ENCODE measurements at places on chromosomes 3 and 15. TPM values are rescaled to one million over a fixed set of nuclear protein-coding genes. Genes with fewer than 3 reads are reported as not detected.

DNA sequence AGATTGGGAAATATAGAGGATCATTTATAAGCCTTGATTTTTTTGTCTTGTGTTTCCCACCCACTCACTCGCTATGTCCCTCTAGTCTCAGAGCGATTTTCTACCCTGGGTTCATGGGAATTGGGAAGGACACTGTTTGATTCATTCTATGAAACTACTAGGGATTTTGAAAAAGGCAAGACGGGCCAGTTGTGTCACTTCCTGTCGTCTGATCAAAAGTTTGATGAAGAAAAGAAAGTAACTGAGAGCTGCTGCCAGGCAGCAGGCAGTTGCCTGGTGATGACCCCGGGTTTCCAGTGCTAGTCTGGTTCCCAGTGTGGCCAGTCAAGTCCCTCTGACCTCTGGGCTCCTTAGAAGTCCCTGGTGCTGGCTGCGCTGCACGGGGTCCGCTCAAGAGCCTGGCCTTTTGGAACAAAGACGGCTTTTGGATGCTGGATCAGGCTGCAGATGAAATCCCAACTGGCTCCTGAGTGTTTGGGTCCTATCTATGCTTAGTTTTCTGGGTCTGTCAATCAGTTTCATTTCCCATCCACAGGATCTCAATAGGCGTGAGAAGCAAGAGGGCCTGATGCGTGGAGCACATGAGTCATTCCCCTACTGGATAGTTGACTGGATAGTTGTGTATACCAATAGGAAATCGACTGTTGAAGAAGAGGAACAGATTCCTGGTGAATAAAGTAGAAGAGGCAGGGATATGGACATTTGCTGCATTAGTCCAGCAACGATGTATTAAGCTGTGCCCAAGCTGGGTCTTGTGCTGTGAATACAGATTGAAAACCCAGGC lies 89.7 kb downstream of the EEFSEC start:
- no peak for ATAC-seq
- H3K36me3 ChIP-seq: peaks cover 17% of the 10 kb centered on the region
- H3K27me3 ChIP-seq: no peaks in the 10 kb centered on the region
- no peak overlapping the region for H3K27ac ChIP-seq

MYO1E gene
- total RNA-seq: 49.7 TPM

- no peak overlapping the region for H3K4me3 ChIP-seq
- no peak for ATAC-seq
- H3K4me1 ChIP-seq: no peaks in the 10 kb centered on the region
- H3K27ac ChIP-seq: no peak overlapping the region
Measured at GRCh38 chr3:72663429-72663828, 184.8 kb downstream of the SHQ1 start.

PPARG gene
- 11.7 TPM for total RNA-seq

DNA sequence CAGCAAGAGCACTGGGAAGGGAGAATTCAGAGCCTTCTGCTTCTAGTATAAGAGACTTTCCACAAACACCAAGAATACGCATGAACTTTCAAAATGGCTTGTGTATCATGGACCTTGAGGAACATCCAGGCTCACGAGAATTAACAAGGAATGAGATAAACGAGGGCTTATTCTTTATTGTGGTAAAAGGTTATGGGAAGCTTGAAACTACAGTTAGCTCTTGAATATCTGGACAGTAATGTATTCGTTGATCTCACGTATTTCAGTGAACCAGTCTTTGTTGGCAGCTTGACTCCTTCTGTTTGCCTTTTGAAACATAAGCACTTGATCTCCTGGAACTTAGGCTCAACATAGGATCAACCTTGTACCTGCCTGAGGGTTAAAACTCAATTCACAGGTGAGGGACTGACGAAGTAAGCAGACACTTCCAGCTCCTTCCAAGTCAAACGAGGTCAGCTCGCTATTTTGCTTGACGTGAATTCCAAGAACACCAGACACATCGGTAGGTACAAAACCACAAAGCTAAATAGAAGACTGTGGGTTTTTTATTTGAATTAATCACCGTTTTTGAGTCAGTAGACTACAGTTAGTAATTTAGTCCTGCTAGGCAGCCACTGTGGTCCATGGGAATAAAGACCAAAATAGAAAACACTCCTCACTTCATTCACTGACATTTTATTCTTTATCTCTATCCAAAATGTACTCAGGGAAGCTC lies 30.8 kb downstream of the GALNT15 start:
- no peak for ATAC-seq
- H3K4me1 ChIP-seq: no peaks in the 10 kb centered on the region
- peaks cover 51% of the 10 kb centered on the region for H3K36me3 ChIP-seq
- H3K27ac ChIP-seq: no peak overlapping the region
- no peaks in the 10 kb centered on the region for H3K27me3 ChIP-seq

SNRPA1 gene
- total RNA-seq: 30.0 TPM

DNA sequence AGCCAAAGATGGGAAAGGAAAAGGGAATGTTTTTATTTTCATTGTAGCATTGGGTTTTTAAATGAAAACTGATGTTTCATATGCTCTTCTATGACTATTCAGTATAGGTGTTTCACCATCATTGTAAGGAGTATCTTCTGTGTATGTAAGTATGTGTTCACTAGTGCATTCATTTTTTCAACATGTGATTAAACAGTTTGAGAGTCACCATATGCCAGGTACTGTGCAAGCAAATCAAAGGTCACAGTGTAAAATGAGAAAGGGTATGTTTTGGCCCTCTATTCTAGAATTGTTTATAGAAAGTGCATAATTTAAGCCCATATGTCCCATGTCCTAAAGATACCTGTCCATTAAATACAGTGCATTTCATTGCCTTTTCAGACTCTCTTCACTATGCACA lies 207.2 kb downstream of the ZBTB20 start:
- ATAC-seq: no peak
- no peaks in the 10 kb centered on the region for H3K4me1 ChIP-seq
- H3K27me3 ChIP-seq: no peaks in the 10 kb centered on the region

ADAMTSL3 gene
- 24.6 TPM for total RNA-seq

GRCh38 chr3:83662381-83662960 lies 1296.3 kb upstream of the CADM2 start:
- no peak overlapping the region for H3K27ac ChIP-seq
- H3K4me3 ChIP-seq: no peak overlapping the region
- ATAC-seq: no peak
- no peaks in the 10 kb centered on the region for H3K36me3 ChIP-seq
- H3K4me1 ChIP-seq: no peaks in the 10 kb centered on the region
- no peaks in the 10 kb centered on the region for H3K27me3 ChIP-seq

OR5H2 gene
- not detected for total RNA-seq

BNIP2 gene
- 186 TPM for total RNA-seq

DNA sequence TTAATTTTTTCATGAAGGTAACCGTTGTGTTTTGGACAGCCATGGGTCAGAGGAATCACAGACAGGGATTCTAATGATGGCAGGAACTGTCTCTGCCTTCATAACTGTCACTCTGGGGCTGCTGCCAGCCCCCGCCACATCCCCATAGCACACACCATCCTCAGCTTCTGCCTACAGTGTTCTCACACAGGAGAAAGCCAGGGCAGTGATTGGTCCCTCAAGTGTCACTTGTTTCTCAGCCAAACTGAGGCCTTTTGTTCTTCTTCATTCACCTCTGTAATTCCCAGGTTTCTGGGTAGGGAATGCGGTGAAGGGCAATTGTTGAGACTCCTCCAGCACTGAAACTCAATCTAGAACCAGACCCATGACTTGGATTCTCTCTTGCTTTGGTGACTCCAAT lies 65.4 kb upstream of the C3orf80 start:
- H3K36me3 ChIP-seq: no peaks in the 10 kb centered on the region
- ATAC-seq: no peak
- H3K27me3 ChIP-seq: no peaks in the 10 kb centered on the region
- H3K4me3 ChIP-seq: no peak overlapping the region
- H3K4me1 ChIP-seq: no peaks in the 10 kb centered on the region

GRCh38 chr15:77720655-77721054 lies 87.9 kb upstream of the LINGO1 start:
- H3K36me3 ChIP-seq: no peaks in the 10 kb centered on the region
- no peak overlapping the region for H3K4me3 ChIP-seq
- no peaks in the 10 kb centered on the region for H3K4me1 ChIP-seq
- H3K27ac ChIP-seq: no peak overlapping the region
- no peak for ATAC-seq

All from gastroesophageal sphincter (tissue), 4 donors.